ENCODE measurements at places on chromosomes 3 and 15.

DNA sequence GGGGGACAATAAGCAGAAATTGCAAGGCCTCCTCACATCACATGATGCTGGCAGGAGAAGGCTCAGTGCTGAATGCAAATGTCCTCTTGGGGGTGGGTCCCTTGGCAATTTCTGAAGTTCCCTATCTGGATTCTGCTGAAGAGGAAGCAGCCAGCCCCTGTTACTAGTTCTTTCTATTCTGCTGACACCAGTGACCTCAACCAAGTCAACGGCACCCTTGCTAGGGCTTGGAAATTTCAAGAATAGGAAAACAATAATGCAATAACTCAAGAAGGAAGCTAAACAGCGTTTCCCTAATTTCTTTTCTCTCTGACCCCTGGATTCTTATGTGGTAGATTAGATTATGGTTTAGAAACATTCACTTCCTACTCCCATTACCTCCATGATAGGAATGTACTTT lies 46.2 kb upstream of the FOXP1 start:
- no peak for DNase-seq

DNA sequence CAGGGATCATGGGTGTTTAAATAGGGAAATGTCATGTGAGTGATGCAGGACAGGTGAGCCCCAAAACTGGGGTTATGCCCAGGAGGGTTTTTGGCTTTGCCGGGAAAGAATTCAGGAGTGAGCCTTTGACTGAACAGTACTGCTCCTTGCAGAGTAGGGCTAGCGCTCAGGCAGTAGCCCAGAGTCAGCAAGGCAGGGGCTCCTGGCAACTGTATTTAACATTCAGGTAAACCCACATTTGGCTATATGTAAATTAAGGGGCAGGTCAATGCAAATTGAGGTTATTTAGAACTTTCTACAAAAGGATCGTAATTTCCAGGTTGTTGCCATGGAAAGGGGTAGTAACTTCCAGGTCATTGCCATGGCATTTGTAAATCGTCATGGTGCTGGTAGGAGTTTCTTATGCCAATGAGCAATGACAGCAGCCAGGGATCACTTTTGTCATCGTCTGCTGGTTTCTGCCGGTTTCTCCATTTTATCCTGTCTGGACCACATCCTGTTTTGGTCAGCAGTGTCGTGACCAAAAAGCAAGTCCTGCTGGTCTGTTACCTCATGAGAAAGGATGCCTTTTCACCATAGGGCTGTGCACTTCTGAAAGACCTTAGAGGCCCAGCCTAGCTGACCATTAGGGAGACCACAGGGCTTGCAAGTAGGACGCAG lies 24.3 kb downstream of the MTHFS start:
- DNase-seq = no peak

- no peak for DNase-seq
Observed at GRCh38 chr15:34869110-34869509, 73.8 kb upstream of the ACTC1 start.

GRCh38 chr15:52440414-52440813 lies 88.3 kb downstream of the MYO5A start:
- DNase-seq = no peak

GRCh38 chr3:76242886-76243753 lies 457.8 kb upstream of the ZNF717 start:
- DNase-seq = no peak

DNA sequence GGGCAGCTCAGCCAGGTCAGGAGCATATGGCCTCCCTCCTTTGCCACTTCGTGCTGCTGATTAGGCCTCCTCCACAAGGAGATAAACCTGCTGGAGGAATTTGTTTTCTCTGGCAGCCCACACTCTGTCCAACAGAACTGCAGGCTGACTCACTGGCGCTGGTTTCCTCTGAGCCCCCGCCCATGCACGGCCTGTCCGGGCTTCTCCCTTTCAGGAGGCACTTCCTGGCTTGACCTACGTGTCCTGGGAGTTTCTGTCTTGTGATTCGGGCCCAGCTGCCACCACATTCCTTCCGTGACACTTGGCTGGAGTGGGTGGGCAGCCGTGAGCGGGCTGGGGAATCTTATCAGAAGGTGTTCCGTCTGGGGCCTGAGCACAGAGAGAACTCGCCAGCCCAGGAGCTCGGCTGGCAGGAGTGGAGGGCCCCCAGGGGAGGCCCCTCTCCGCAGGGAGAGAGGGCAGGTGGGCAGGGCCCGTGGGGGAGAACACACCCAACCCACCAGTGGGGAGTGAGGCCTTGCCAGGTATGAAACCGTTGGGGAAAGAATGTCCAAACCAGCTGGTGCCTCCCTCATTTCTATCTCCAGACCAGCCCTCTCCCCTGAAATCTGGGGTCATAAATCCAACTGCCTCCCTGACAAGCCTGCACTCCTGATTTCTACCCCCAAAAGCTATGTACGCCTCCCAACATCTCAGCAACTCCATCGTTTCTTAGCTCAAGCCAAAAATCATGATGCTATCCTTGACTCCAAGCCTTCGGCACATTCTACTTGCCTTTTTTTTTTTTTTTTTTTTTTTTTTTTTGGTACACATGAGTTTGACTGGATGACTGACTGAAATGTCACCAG lies 110.6 kb upstream of the MEF2A start:
- DNase-seq = no peak

GRCh38 chr15:89826671-89827655 lies 12.3 kb upstream of the ANPEP start:
- no peak for DNase-seq

DNA sequence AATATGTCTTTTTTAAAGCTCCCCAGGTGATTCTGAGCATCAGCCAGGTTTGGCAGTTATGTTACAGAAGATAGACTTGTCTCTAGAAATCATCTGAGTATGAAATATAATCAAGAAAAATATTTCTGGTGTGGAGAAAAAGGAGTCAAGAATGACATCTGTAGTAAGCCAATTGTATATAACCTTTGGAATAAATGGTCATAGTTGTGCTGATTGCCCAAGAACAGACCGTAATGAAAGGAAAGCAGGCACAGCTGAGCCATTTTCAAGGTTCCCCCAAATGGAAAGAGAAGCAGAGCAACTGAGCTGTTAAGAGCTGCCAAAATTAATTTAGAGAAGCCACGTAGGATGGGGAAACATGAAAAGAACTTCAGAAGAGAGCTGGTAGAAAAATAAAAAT lies 26.6 kb downstream of the GOLM2 start:
- no peak for DNase-seq

DNA sequence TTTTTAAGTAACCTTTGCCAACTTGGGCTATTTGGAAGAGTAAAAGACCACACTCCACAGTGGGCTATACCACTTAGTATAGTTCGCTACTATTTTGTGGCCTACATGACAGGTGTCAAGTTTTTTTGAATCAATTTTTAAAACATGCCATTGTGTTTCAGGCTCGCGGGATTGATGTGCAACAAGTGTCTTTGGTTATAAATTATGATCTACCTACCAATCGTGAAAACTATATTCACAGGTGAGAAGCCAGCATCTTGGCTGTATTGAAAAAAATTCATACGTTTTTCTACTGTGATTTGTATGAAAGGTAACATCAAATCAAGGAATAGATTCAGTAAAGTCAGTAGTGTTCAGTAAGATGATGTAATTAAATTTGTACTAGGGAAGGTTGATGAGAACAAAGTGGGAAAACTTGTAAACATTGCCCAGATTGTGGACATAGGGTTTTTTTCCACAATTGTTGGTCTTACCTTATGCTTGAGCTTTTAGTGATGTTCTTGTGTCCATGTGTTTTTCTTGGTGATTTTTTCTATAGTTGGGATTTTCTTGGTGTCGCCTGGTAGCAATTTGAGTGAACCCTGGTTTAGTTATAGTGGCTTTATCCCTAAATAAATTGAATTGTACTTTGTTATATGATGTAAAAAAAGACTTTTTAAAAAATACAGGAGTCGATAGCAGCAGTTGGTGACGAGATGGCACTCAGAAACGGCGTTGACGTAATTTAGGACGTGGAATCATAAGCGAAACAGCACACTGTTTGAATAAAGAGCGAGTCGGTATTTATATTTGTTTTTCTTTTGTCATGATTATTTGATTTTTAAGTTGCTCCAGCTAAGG lies 4.5 kb downstream of the EIF4A2 start:
- no peak for DNase-seq

DNA sequence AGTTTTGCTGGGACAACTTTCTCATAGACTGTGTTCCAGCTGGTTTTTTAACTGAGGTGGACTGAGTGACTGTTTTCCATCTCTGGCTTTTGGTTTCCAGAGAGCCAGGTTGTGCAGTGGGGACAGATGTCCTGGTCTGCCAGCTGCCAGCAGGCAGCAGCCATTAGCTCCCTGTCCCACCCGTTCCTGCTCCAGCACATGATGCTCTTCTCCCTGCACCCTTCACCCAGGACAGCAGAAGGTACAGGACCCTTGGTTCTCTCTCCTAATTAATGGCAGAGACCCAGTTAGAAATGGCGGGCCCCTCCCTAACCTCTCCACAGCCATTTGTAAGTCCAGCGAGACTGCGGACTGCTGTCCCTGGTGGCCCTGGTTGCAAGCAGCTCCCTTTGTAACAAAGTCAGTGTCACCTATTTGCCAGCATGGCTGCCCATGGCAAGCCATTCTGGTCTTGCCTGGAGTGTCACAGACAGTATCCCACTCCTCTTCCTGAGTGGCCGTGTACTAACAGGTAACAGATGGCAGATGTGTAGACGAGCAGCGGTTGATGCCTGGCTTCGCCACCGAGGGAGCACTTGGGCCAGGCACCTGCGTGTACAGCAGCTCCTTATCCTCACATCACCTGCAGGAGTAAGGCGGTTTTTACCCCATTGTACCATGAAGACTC lies 148.3 kb downstream of the DNAJB8 start:
- no peak for DNase-seq

DNA sequence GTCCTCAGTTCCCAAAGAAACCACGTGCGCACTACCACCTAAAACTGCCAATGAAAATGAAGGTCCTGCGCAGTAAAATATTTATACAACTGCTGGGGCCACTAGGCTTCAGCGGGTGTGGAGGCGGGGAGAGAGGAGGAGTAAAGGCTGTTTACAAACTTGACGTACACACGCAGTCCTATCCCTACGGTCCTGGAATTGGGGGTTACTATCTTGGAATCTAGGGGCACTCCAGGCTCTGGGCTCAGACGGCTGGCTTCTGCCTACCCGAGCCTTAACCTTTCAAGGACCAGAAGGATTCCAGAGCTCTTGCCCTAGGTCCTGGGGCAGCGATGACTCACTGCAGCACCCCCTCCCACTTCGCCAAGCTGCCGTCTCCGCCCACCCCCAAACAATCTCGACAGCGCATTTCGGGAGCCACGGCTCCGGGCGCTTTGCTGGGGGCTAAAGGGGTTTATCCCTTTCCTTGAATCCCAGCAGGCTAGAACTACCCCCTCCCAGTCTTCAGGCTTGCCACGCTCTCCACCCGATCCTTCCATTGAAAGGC lies 3.0 kb downstream of the ADAMTS9 start:
- no peak for DNase-seq

DNA sequence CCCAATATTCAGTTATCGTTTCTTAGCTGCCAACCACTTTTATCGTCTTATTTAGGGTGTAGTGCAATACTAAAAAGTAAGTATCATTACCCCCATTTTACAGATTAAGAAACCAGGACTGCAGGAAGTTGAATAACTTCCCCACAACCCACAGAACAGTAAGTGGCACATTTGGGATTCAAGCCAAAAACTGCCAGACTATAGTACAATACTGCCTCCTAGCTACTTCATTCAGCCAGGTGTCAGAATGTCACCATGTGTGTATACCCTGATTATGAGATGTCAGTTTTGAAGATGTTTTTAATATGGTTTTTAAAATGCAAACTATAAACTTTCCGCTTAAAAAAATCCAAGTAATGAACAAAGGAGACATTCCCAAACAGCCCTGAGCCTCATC lies 74.2 kb upstream of the PROK2 start:
- DNase-seq = peak; percentile 3

- no peak for DNase-seq
Observed at GRCh38 chr3:185371306-185372074, 8.6 kb downstream of the MAP3K13 start.

- DNase-seq = no peak
Observed at GRCh38 chr3:42664438-42664803, 10.9 kb downstream of the ZBTB47 start.

DNA sequence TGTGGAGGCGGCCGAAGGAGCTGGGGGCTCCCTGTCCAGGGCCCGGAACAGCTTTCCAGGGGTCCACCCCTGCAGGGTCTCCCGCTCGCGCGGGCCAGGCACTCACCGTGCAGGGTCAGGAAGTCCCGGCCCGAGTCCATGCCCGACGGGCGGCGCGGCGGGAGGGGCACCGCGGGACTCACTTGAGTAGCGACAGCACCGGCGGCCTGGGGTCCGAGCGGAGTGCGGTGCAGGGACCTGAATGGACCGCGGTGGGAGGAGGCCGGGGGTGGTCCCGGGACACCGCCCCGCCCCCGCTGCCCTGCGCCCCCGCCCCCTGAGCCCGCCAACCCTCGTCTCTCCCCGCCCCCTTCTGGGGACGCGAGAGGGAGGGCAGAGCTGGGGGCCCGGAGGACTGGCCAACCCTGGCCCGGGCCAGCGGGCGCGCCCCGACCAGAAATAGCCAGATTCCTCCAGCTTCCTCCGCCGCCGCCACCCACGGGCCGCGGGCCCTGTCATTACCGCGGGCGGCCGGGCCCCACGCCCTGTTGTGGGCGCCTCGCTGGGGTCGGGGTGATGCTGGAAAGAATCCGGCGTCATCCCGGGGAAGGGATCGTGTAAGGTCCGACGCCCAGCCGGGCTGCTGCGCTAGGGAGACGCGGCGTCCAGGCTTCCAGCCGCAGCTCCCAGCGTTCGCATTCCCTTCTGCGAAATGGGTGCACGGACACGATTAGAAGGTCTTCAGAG lies at the start of gene PLCD1:
Gene PLCD1, minus strand, starts transcription at position 243 of the 726 bp plus-strand sequence. Its CDS starts 103 bp downstream, at position 140.
- DNase-seq = no peak

DNA sequence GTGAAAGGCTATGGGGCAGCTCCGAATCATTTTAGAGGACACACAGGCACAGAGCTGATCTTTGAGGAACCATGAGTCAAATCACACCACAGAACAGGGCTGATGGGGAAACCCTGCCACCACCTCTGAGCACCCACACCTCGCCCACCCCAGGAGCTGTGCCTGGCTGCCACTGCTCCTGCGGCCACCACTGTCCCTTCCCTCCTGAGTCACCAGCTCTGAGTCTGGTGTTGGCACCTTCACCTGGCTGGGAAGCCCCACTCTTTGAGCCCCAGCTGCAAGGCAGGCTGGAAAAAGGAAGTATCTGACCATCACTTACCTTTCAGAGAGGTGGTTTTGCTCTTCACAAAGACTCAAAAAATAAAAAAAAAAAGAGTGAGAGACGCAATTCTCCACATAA lies 63.6 kb upstream of the MEF2A start:
- no peak for DNase-seq

DNA sequence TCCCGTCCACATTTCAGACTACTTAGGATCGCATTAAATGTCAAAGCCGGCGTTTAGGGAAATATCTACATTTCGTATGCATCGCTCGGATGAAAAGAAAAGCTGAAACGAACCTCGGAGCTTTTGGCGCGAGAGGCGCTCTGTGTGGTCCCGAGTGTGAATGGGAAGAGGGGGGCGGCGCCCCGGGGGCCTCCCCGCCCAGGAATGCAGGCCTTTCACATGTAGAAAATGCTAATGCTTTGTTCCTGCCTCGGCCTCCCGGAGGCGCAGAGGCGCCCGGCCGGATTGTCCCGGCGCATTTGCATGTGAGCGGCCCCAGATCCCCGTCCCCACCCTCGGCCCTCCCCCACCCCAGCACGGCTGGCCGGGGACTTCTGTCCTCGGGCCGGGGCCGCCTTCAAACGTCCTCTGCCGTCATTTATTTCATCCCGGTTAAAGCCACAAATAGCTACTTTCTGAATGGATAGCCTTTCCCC lies 37.0 kb upstream of the TRIM71 start:
- no peak for DNase-seq

Data from NCI-H2029 treated with DMSO at 0.1 percent for 48 hours (cell line).